Aorta (tissue), 5 donors: ENCODE measurements at places on chromosomes 6 and 20.

- no peaks in the 10 kb centered on the region for H3K4me1 ChIP-seq
- no peak overlapping the region for H3K4me3 ChIP-seq
- no peak overlapping the region for H3K27ac ChIP-seq
- no peaks in the 10 kb centered on the region for H3K36me3 ChIP-seq
Observed at GRCh38 chr20:53939572-53940359, 130.6 kb downstream of the BCAS1 start.

DNA sequence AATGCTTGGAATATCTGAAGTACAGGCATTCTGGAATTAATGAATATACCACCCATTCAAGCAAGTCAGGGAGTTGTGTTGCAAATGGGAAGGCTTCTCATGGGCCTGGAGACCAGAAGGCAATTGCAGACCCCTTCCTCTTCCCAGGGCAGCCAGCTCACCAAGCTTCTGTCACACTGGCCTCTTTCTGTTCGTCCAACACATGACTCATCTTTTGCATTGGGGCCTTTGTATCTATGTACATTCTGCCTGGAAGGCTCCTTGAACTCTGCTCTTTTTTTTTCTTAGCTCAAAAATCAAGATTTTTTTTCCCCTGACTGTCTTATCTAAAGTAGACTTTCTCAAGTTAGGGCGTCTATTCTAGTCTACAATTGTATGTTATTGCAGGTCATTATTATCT, 132.9 kb upstream of the MYLIP start:
- H3K4me3 ChIP-seq, result no peak overlapping the region
- no peak overlapping the region for H3K27ac ChIP-seq
- no peak for DNase-seq
- H3K27me3 ChIP-seq, result no peaks in the 10 kb centered on the region
- no peaks in the 10 kb centered on the region for H3K36me3 ChIP-seq

GRCh38 chr6:89007209-89008000, 44.0 kb upstream of the RNGTT start:
- no peaks in the 10 kb centered on the region for H3K36me3 ChIP-seq
- no peak overlapping the region for H3K27ac ChIP-seq
- no peaks in the 10 kb centered on the region for H3K4me1 ChIP-seq

DNA sequence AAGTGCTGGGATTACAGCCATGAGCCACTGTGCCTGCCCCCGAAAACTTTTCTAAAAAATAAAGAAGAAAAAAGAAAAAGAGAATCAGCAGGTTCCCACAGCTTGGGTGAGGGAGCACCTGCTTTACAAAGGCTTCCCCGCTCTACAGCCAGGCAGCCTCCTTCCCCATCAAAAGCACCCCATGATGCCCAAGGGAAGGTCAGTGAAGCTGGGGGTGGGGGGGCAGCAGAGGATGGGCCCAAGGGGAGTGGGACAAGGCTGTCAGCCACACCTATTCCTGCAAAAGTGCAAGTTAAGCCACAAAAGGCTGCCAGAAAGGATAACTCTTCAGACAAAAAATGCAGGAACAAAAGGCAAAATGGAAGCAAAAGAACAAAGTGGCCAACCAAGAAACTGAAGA, 72.5 kb downstream of the FAM50B start:
- H3K4me3 ChIP-seq, result no peak overlapping the region
- H3K4me1 ChIP-seq, result no peaks in the 10 kb centered on the region
- DNase-seq, result no peak
- H3K36me3 ChIP-seq, result no peaks in the 10 kb centered on the region
- no peaks in the 10 kb centered on the region for H3K27me3 ChIP-seq
- no peak overlapping the region for H3K27ac ChIP-seq

GRCh38 chr6:124163676-124164075, 360.0 kb downstream of the NKAIN2 start:
- no peak for DNase-seq
- no peak overlapping the region for H3K4me3 ChIP-seq
- H3K27ac ChIP-seq, result no peak overlapping the region
- no peaks in the 10 kb centered on the region for H3K4me1 ChIP-seq
- no peaks in the 10 kb centered on the region for H3K36me3 ChIP-seq

GRCh38 chr6:36769183-36769675, 70.0 kb downstream of the CPNE5 start:
- DNase-seq, result no peak
- no peaks in the 10 kb centered on the region for H3K36me3 ChIP-seq
- no peaks in the 10 kb centered on the region for H3K4me1 ChIP-seq

GRCh38 chr20:59400708-59401107, 100.3 kb downstream of the EDN3 start:
- no peak overlapping the region for H3K27ac ChIP-seq
- no peaks in the 10 kb centered on the region for H3K36me3 ChIP-seq
- H3K4me1 ChIP-seq, result no peaks in the 10 kb centered on the region
- no peak for DNase-seq
- no peak overlapping the region for H3K4me3 ChIP-seq
- H3K27me3 ChIP-seq, result no peaks in the 10 kb centered on the region

GRCh38 chr6:122995921-122996793, at the start of gene CLVS2:
TSS of gene CLVS2 (plus strand) at chr6:122996235. CDS start at chr6:122997778, 1,543 bp downstream.
- H3K27me3 ChIP-seq, result no peaks in the 10 kb centered on the region
- H3K4me3 ChIP-seq, result no peak within 1 kb of the TSS
- peak; percentile 72 for DNase-seq
- H3K4me1 ChIP-seq, result no peaks in the 10 kb centered on the region
- no peak within 1 kb of the TSS for H3K27ac ChIP-seq

GRCh38 chr6:23176471-23176870, 607.1 kb downstream of the HDGFL1 start:
- no peak overlapping the region for H3K4me3 ChIP-seq
- DNase-seq, result no peak

GRCh38 chr6:158803733-158804143, 15.4 kb downstream of the EZR start:
- H3K4me3 ChIP-seq, result no peak overlapping the region
- no peaks in the 10 kb centered on the region for H3K27me3 ChIP-seq
- no peak overlapping the region for H3K27ac ChIP-seq

GRCh38 chr6:125784365-125784764, 6.4 kb upstream of the NCOA7 start:
- no peaks in the 10 kb centered on the region for H3K27me3 ChIP-seq
- H3K4me3 ChIP-seq, result no peak overlapping the region
- H3K4me1 ChIP-seq, result no peaks in the 10 kb centered on the region
- no peaks in the 10 kb centered on the region for H3K36me3 ChIP-seq

DNA sequence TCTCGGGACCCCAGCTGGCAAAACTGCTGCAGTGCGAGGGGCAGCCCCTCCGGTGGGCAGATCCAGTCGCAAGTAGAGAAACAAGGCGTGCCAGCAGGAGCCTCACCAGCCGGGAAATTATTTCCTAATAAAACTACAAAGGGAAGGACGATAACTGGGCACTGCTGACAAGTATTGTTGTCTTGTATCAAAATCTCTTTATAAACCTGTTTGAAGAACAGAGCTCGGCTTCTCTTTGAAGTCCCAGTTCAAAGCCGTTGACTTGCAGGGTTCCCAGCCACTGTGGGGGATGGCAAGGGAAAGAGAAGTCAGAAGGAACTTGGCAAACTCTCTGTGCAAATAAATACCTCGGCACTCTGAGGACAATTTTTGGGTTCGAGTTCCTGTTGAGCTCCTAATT, 504.5 kb downstream of the CD83 start:
- H3K27ac ChIP-seq, result no peak overlapping the region
- H3K4me1 ChIP-seq, result no peaks in the 10 kb centered on the region
- H3K27me3 ChIP-seq, result no peaks in the 10 kb centered on the region
- no peak overlapping the region for H3K4me3 ChIP-seq
- DNase-seq, result no peak

- H3K36me3 ChIP-seq, result peaks cover 4% of the 10 kb centered on the region
- no peak overlapping the region for H3K4me3 ChIP-seq
- no peak for DNase-seq
- H3K27me3 ChIP-seq, result no peaks in the 10 kb centered on the region
Observed at GRCh38 chr6:3090013-3090412, 21.7 kb downstream of the RIPK1 start.

- H3K27me3 ChIP-seq, result no peaks in the 10 kb centered on the region
- H3K4me1 ChIP-seq, result no peaks in the 10 kb centered on the region
Observed at GRCh38 chr20:24990810-24991252, 1.7 kb downstream of the APMAP start.

GRCh38 chr6:166776571-166776970, 149.5 kb upstream of the RPS6KA2 start:
- H3K27me3 ChIP-seq, result no peaks in the 10 kb centered on the region
- H3K27ac ChIP-seq, result no peak overlapping the region
- H3K4me1 ChIP-seq, result no peaks in the 10 kb centered on the region
- no peak for DNase-seq

DNA sequence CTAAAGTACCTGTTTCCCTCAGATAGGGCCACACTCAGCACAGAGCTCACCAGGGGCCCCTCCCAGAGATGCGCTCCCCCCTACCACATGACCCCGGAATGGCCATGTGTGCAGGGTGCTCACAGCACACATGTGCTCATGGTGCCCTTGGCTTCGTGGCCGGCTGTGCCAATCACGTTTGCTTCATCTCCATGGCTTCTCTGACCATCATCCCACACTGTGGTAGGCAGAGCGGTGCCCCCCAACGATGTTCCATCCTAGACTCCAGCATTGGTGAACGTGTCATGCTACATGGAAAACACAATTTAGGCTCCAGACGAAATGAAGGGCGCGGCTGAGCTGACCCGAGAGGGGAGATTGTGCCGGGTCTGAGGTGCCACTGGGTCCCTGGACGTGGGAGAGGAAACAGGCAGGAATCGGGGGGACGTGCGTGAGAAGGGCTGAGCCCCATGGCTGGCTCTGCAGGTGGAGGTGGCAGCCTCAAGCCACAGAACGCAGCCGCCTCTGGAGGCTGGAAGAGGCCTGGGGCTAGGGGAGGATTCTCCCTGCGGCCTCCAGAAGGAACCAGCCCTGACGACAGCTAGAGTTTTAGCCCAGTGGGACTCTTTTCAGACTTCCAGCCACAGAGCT, 126.5 kb downstream of the DLL1 start:
- peaks cover 3% of the 10 kb centered on the region for H3K4me1 ChIP-seq
- peak; percentile 73 for DNase-seq
- no peaks in the 10 kb centered on the region for H3K27me3 ChIP-seq
- H3K4me3 ChIP-seq, result no peak overlapping the region
- H3K36me3 ChIP-seq, result no peaks in the 10 kb centered on the region
- H3K27ac ChIP-seq, result no peak overlapping the region

DNA sequence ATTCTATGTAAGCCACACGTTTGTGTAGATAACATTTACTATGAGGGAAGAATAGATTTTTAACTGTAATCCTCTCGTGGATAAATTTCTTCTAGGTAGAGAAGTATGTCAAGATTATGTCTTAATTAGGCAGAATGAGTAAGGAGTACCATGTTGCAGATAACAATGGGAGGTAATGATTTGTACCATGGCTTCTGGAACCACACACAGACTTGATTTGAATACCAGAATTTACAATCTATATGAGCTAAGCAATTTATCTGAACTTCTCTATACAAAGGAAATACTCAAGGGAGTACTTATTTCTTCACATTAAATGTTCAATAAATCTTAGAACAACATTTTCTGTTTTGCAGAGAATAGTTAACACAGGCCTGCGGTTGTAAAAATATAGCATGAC, 51.5 kb downstream of the RPS12 start:
- no peaks in the 10 kb centered on the region for H3K27me3 ChIP-seq
- H3K27ac ChIP-seq, result no peak overlapping the region
- no peaks in the 10 kb centered on the region for H3K36me3 ChIP-seq
- H3K4me1 ChIP-seq, result no peaks in the 10 kb centered on the region
- H3K4me3 ChIP-seq, result no peak overlapping the region

DNA sequence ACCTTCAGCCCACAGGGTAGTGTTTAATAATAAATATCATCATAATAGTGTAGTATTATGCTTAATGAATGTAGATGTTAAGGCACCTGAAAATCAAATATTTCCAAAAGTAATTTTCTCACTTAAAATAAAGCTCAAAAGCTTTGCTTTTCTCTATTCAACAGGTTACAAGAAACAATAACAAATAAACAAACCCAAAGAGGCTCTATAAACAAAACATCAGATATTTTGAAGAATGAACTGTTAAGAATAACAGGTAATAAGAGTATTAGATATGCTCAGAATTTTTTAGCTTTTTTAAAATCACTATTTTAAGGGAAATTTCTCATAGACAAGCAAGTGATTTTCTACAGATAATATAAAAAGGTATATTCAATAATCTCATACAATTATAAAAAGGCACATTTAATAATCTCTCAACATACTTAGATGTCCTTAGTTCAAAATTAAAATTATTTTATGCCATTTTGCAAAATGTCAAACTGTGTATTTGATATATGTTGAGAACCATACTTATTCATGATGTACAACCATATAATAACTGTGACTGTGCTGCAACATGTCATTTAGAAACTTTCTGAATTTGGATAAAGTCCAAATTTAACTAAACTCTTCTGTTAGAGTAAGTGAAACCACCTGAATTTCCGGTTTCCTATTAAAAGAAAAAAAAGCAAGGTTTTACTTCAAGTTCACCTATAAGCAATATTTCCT, 35.8 kb downstream of the PHIP start:
- no peaks in the 10 kb centered on the region for H3K27me3 ChIP-seq
- no peaks in the 10 kb centered on the region for H3K4me1 ChIP-seq
- no peak for DNase-seq
- no peak overlapping the region for H3K4me3 ChIP-seq

- no peaks in the 10 kb centered on the region for H3K27me3 ChIP-seq
- no peak overlapping the region for H3K27ac ChIP-seq
- no peak for DNase-seq
- no peaks in the 10 kb centered on the region for H3K4me1 ChIP-seq
- no peak overlapping the region for H3K4me3 ChIP-seq
- H3K36me3 ChIP-seq, result no peaks in the 10 kb centered on the region
Observed at GRCh38 chr6:18997375-18997826, 610.3 kb downstream of the RNF144B start.

DNA sequence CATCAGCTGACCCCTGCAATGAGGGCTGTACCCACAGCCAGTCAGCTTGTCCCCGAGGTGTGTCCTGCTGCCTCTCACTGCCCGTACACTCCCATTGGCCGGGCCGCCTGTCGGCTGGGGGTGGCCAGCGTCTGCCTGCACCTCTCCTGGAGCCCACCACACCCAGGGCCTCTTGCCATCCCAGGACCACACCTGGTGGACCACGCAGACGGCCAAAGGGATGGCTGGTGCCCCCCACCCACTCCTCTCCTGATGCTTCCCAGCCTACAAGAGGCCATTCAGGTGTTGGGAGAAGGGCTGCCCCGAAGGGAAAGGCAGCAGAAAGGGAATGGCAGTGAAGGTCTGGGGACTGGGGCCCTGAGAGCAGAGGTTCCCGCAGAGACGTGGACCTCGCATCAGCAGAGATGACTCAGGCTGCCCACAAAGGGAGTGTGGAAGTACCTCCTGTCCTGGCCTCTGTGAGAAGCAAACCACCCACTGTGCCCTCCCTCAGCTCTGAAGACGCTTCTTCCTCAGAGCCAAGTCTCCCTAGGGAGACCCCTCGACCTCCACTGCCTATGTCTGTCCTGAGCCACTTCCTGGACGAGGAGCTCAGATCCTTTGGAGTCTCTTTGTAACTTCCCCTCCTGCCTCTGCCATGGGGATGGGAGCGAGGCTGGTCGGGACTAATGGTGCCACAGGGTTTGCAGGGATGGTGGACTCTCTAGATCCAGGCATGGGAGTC, 60.9 kb downstream of the PYGB start:
- DNase-seq, result peak; percentile 72
- H3K27ac ChIP-seq, result no peak overlapping the region
- H3K4me1 ChIP-seq, result peaks cover 3% of the 10 kb centered on the region
- H3K27me3 ChIP-seq, result no peaks in the 10 kb centered on the region
- H3K36me3 ChIP-seq, result no peaks in the 10 kb centered on the region
